RPMI8226 (cell line): ENCODE measurements at places on chromosomes 11 and 22.

- DNase-seq, result no peak
These were observed 26.0 kb downstream of the CHEK2 start for GRCh38 chr22:28715611-28716010.

GRCh38 chr11:120713296-120713695 is 201.7 kb downstream of the GRIK4 start:
- no peak for DNase-seq

DNA sequence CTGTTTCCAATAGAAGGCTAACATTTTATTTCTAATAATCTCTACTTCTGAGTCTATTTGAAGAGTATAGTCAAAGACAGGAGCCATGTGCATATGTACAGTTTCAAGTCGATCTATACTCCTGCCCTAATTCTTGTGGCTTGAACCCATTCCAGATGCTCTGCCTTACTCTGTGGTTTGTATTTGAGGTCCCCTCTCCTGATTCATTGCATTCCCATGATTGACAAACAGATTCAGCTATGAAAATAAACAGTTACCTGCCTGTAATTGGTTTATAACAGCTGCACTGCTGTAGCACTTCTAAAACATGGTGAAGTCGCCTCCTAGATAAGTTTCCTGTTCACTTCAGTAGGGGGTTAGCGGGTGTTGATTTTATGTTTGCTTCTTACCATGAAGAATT is 138.7 kb downstream of the SOX6 start:
- DNase-seq, result no peak

GRCh38 chr22:33073989-33074418 is 15.8 kb upstream of the SYN3 start:
- no peak for DNase-seq

- peak; percentile 9 for DNase-seq
These were observed at the start of gene CCDC89 for GRCh38 chr11:85685820-85686459. Gene CCDC89, minus strand, starts transcription at chr11:85686195. Its CDS starts 65 bp downstream, at chr11:85686130.

- DNase-seq, result no peak
These were observed 1.2 kb downstream of the CAPN5 start for GRCh38 chr11:77067861-77068443.

GRCh38 chr11:23674866-23675265 is 814.6 kb upstream of the CCDC179 start:
- no peak for DNase-seq

DNA sequence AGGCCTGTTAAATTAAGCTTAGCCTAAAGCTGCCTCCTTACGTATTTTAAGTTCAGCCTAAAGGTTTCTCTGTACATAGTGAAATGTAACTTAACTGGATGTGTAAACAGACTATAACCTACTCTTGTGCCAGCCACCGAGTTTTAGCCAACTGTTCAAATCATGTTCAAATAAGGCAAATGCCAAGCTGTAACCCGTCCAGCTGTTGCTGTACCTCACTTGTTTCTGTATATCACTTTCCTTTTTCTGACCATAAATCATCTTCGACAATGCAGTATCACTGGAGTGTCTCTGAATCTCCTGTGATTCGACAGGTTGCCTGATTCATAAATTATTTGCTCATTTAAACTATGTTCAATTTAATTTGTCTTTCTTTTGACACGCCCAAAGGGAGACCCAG is 4.0 kb upstream of the PLAAT5 start:
- no peak for DNase-seq

GRCh38 chr11:66118847-66119246 is 48.8 kb downstream of the PACS1 start:
- no peak for DNase-seq

DNA sequence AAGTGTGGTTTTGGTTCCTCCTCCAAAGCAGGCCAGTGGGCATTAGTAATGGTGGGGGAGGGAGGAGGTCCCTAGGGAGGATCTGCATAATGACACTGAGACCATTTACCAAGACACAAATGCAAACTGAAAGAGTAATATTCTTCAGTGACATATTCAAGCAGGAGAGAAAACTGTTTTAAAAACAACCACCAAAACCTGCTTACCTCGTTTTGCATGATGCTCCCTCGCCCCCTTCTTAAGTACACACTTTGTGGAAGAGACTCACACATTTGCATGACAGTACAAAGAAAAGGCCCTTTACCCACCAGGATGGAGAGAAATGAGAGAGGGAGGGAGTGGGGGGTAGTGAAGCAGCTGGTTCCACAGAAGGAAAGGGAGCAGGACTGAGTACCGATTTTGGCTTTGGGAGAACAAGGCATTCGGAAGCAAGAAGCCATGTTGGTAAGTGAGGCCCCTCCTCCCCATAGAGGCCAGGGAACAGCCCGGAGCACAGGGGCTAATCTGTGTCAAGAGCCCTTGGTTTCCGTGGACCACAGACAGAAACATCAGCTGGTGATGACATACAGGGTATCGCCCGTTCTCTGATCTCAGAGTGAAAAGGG is 13.0 kb upstream of the OPCML start:
- DNase-seq, result no peak

DNA sequence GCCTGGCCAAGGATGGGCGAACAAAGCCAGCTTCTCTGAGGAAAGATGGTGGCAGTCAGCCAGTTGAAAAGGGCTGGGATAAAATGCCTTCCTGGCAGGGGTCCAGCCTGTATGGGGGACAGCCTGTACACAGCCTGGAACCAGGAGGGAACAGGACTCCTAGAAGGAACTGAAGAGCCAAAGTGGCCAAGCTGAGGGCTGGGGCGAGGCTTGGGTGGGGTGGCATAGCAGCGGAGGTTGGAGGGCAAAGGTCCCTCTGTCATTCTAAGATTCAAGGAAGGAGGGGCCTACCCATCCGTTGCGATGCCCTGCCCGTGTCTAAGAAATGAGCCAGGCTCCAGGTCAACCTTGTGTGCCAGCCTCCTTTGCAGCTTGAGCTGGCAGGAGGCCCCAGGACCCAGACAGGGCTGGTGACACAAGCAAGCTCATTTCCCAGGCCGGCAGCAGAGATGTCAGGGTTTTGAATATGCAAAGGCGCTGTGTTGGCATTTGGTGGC is 22.6 kb downstream of the FADD start:
- no peak for DNase-seq

GRCh38 chr11:69055598-69056516 is 7.1 kb downstream of the TPCN2 start:
- DNase-seq, result peak; percentile 87

- no peak for DNase-seq
These were observed 12.5 kb downstream of the PLET1 start for GRCh38 chr11:112248201-112248600.
